ENCODE measurements at places on chromosomes 12 and 14.

DNA sequence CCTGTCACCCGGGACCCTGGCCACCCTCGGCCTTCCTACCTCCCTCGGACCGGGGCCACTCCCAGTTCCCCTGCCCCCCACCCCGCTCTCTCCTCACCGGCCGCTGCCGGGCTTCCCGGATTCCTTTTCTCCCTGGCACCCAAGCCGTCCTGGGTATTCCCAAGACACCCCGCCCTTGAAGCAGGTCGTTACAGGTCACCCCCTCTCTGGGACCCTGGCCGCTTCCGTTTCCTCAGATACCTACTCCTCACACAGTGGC is 493 bp downstream of the NUMB start:
- DNase-seq: no peak

DNA sequence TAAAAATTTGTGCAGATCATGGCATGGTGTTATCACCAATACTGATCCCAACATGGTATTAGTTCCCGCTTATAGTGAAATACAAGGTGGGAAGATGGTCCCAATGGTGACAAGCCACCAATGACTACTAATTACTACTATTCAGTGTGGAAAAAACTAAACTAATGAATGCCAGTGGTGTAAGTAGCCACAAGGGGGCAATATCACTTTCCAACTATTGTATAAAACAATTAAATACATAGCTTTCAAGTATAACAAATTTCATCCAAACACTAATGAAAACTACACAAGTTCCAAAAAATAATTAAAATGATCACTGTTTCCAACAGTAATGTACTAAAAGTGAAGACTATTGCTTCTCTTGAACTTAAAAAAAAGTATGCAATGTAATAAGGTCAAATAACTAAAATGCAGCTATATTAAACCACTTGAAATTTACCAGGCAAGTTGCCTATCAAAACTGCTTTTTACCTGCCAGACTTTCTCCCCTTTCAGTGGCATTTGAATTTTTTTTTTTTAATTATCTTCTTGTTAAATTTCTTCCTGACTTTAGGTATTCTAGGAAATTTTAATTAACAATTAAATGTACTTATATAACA is 58.0 kb downstream of the PAPLN start:
- no peak for DNase-seq

DNA sequence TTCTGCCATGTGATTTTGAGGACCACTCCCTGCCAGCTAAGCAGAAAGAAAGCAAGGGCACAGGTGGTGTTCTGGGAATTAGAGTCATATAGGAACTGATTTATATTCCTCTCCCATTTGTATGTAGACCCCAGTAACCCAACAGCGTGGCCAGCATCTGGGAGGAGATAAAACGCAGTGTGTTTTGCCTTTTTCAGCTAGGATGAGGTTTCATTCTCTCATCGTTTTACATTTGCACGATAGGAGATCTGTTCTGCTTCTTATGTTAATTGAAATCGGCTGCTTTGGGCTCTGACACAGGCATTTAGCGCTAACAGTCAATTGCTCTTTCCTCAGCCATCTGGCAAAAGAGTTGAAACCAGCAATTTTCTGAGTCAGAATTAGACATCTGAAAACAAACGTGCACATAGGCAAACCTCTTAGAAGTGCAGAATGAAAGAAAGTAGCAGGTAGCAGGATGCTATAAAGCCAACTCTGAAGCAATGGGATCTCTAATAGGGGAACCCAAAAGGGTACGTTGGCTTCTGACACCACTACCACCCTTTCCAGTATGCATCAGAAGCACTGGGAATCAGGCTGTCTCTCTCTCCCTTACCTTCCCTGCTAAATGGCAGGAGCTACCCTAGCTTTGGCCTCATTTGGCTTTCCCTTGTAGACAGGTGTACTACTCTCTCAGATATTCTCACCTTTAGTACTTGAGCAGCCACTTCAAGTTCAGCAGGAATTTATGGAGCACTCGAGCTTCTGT is 219.1 kb downstream of the PHLDA1 start:
- DNase-seq: no peak

DNA sequence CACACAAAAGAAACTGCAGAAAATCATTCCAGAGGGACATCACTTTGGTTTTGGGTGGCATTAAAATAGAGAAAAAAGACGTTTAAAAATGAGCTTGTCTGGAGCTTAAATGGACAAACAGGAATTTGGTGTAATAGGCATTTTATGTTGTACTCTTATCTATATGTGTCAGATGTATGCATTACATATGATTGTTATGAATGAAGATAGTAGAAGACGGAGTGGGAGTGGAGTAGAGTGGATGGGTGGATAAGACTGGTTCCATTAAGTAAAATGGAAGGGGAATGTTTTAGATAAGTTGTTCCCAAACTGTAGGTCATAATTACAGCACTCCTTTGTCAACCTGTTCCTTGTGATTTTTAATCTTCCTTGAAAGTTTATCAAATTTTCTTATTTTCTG is 1.9 kb downstream of the CCDC91 start:
- no peak for DNase-seq

GRCh38 chr14:61973981-61974380 is 211.8 kb downstream of the SNAPC1 start:
- no peak for DNase-seq

GRCh38 chr12:53187145-53187899 is 6.6 kb upstream of the CSAD start:
- no peak for DNase-seq

- no peak for DNase-seq
These were observed 920.1 kb downstream of the FLRT2 start for GRCh38 chr14:86450085-86450484.

DNA sequence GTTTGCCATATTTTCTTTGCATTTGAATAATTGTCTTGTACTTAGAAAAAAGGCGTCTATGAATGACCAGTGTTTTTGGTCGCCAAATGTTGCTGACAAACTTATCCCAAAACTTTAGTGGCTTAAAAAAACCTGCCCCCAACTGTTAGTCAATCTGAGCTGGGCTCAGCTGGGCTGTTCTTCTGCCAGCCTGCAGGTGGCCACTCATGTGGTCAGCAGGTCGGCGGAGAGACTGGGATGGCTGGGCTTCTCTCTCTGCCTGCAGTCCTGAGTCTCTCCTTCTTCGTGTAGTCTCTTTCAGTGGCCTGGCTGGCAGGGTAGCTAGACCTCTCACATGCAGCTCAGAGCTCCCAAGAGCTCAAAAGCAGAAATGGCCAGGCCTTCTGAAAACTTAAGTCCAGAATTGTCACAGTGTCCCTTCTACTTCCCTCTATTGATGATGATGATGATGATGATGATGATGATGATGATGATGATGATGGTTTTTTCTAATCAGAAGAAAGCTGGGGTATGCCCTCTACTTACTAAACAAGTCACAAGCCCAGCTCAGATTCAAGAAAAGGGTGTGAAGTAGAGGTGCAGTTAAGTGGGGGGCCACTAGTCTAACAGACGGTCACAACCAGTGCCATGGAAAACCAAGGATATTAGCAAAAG is 87.9 kb downstream of the PTPN11 start:
- DNase-seq: no peak

GRCh38 chr12:87758271-87758670 is 270.9 kb downstream of the C12orf50 start:
- no peak for DNase-seq

GRCh38 chr14:38944691-38945090 is 158.3 kb downstream of the SEC23A start:
- DNase-seq: no peak
